Endodermal cell (in vitro differentiated cells): ENCODE measurements at places on chromosomes 3 and 15. TPM values are rescaled to one million over a fixed set of nuclear protein-coding genes. Genes with fewer than 3 reads are reported as not detected.

GRCh38 chr15:96598514-96598913, 268.0 kb downstream of the NR2F2 start:
- no peak for DNase-seq

DNA sequence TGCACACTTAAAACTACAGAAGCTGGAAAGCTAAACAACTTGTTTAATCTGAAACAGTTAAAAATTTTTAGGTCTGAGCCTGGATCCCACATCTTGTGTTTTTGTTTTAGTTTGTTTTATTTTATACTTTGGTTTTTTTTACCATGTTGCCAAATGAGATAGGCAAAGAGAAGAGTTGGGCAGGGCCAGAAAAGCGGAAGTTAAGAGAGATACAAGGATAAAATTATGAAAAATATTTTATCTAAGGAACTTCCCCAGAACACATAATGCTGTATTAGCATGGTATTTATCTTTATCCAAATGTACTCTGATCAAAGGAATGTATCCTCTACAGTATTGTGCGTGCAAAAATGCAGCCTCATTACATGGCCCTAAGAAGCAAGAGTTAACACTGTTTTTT, 50.7 kb downstream of the PROS1 start:
- DNase-seq = no peak

GRCh38 chr3:19485267-19485666, 337.0 kb downstream of the KCNH8 start:
- no peak for DNase-seq

DNA sequence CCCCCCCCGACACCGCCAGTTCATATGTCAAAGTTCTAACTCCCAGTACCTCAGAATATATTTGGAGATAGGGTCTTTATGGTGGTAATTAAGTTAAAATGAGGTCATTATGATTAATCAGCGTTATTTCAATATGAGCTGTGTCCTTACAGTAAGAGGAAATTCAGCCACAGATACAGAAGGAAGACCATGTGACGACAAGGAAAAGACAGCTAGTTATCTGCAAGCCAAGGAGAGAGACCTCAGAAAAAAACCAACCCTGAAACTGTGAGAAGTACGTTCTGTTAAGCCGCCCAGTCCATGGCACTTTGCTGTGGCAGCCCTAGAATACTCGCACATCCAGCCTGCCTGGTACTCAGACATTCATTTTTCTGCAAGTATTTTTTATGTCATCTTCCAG, 62.3 kb upstream of the ARL8B start:
- no peak for DNase-seq

GRCh38 chr15:50418041-50418583, 6.1 kb upstream of the USP8 start:
- no peak for DNase-seq

DNA sequence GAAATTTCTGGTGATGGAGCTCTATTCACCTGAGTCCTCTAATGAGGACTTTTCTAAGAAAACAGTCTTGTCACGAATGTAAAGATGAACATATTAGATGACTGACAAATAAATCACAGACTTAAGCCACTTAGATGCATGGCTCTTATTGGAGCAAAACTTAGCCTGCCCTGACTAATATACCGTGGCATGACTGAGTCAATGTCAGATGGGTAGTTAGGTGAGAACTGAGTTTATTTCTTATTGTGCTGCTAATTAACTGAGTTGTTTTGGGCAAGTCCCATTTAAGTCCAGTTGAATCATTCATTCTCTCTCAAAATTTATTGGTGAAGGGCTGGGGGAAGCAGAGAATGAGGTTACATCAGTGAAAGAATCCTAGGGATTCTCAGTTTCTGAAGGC, 459.8 kb downstream of the MCTP2 start:
- DNase-seq = no peak

DNA sequence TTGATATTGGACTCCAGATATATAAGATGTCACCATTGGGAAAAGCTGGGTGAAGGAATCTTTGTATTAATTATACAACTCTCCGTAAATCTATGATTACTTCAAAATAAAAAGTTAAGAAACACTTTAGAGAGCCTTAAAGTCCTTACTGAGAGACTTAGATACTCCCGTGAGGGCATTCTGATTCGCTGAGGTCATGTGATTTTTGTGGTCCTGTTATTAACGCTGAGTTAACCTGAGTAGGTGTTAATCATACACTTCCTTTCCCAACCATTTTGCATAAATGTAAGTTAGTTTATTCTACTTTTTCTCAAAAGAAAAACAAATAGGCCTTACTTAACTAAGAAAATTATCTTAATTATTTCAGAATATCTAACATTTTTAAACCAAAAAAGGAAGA, 67.1 kb upstream of the LMOD3 start:
- DNase-seq = no peak

DNA sequence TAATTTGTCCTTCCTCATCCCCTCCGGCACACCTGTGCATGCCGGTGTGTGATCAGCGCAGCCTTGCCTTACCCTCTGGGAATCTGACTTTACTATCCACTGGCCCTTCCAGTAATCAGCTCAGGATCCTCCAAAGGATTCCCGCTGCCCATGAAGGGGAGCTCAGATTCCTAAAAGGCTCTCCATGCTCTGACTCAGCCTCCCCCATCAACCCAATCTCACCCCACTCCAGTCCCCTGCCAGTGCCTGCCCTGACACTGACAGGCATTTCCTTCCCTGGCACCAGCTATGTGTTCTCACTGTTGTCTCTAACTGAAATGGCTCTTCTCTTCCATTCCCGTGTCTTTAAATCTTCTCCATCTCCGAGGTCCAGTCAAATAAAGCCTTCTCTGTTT, 7.3 kb upstream of the BCL2A1 start:
- DNase-seq = no peak

DNA sequence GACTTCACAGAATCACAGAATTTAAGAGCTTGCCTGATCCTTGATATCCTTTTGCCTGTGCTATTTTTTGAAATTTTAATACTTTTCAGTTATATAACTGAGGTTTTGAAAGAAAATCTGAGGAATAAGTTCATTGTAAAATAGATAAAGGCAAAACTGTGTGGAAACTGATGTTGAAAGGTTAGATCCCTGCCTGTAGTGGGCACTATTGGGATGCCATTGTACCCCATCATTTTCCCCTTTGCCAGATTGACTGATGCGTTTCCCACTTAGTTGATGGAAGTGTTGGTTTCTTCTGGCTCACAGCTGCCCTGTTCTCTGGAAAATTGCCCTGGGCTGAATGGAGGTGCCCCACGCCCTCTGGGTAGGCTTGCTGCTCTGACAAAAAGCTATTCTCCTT, 387.9 kb downstream of the RBMS3 start:
- DNase-seq = peak; percentile 36

DNA sequence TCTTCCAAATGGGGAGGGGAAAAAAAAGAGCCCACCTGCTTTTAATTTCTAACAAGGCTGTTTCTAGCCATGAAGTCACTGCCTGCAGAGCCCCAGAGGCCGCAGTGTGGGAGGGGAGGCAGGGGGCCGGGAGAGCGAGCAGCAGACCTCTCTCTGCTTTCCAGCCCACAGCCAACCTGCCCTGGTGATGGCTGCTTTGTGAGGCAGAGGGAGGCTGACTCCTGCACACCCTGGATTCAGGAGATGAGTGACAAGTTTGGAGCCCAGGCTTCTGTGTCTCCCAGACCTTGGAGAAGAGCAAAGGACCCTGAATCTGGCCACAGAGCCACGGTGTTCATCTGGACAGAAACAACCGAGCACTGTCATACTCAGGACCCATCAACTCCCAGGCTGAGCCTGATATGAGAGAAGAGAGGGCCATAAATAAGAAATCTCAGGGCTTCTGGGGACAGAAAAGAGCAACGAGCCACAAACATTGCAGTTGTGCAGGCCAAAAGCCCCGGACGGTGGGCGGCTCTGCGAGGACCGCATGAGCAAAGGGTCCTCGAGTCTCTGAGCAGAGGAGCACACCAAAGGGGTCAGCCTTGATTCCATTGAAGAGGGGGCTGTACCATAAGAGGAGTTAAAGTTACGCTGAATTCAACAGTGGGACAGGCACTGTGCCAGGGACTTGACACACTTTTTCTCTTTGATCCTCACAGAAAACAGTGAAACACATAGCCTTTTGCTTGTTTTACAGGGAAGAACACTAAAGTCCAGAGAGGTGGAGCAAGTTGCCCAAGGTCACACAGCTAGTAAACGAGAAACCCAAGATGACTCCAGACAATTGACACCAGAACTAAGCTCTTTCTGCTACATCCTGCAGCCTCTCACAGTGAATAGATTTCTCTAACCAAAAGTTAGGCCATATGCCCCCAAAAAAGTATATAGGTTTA, 97.2 kb downstream of the SEMA5B start:
- no peak for DNase-seq

GRCh38 chr3:32865383-32865782, 47.6 kb downstream of the TRIM71 start:
- no peak for DNase-seq

DNA sequence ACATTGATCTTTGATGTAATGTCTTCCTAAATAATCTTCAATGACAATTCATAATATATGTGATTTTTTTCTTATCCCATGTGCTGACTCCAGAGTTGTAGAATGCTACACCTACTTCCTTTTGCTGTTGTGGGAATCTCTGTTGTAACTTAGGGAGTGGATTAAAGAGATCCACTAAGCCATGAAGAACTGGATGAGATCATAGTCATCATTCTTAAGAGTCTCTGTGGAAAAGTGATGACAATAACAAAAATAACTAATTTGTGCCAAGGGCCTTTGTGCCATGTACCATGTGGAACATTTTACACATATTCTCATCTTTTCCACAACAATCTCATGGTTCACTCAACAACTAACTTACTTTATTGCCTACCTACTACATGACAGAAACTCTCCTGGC, 162.9 kb upstream of the PDZRN3 start:
- DNase-seq = no peak

GRCh38 chr3:11539677-11540076, 104.0 kb downstream of the VGLL4 start:
- peak; percentile 72 for DNase-seq

DNA sequence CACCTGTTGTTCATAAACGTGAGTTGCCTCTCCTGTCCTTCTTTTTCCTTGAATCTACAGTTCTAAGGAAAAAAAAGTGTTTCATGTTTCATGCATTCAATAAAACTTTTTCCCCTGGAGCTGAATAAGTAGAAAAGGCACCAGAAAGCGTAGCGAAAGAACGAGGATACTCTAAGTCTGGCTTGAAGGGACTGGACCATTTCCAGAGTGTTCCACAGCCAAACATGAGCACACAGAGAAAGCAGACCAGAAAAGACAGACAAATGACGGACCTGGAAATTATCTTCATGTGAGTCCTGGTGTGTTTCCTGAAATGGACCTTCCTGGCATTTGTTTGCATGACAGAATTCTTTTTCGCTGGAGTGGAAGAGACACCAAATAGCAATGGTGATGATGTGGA, 204.7 kb downstream of the SV2B start:
- no peak for DNase-seq

GRCh38 chr3:167493244-167493643, 19.4 kb upstream of the SERPINI2 start:
- peak; percentile 82 for DNase-seq

DNA sequence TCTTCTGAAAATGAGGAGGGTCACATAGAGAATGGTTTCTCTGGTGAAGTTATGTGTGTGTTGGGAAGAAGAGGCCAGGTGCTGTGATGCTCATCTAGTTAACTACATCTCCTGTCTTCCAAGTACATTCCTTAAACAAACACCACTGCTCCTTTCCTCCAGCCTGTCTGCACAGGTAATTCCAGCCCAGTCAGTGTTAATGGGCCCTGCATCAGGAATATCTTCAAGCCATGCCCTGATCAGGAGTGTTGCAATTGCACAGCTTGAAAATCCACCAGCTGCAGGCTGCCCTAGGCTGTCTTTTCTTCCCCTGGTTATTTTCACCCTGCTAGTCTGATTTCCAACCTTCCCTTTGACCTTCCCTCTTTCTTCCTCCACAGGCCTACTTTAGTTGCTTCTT, 41.9 kb upstream of the LMOD3 start:
- peak; percentile 20 for DNase-seq

- no peak for DNase-seq
Observed at GRCh38 chr3:139124197-139124596, 79.5 kb upstream of the PRR23C start.

- DNase-seq = no peak
Observed at GRCh38 chr3:5093731-5094130, 28.4 kb upstream of the ARL8B start.

DNA sequence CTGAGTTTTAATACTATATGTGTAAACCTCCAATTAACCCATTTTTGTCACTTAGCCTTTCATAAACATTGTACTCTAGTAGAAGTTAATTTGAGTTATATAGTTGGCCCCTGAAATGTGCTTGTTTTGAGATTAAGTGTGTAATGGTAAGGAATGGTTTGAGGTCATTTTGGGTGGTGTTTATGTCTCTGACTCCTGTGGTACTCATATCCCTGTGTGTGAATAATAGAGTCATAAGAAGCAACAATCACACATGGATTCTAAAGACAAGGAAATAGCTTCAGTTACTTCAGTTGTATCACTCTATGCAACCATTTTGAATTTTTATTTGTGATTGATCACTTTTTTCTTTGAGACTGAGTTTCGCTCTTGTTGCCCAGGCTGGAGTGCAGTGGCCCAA, 408.5 kb downstream of the MFSD1 start:
- no peak for DNase-seq

- no peak for DNase-seq
Observed at GRCh38 chr3:41138146-41138545, 61.2 kb upstream of the CTNNB1 start.

- DNase-seq = no peak
Observed at GRCh38 chr3:76643623-76644304, 396.1 kb upstream of the ROBO2 start.

DNA sequence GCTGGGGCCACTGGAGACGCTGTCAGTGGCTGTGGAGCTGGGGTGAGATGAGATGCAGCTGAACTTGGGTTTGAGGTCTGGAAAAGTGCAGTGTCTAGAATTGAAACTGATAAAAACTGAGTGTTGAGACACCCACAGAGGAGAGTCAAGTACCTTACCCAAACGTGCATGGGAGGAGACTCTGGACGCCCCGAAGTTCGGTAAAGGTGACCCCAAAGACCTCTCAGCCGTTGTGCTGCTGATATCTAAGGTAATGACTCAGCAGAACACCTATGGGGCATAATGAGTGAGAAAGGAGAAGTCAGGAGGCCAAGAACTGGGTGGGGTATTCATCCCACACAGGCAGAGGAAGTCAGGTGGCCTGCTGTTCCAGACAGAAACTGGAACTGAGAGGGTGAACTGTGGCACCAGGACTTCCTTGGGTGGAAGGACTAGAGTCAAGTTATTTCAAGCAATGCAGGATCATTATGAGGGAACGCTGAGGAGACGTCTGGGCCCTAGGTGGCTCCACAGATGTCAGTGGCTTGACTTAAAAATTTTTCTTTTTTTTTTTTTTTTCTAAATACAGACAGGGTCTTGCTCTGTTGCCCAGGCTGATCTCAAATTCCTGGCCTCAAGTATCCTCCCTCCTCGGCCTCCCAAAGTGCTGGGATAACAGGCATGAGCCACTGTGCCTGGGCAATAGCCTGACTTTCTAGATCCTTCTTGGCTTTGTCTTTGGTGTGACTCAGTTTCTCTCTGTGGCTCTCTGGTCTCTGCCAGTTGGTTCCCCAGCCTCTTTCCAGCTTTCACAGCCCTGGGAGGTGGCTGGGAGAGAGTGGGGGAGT, 67.6 kb upstream of the GCNT3 start:
- DNase-seq = no peak

STAB1 gene
- 0.24 to 0.42 TPM (median 0.29 TPM) in 3 replicates for total RNA-seq

CAPN3 gene
- total RNA-seq = 0.63 to 0.80 TPM (median 0.77 TPM) in 3 replicates

CPN2 gene
- not detected in 3 replicates for total RNA-seq

ARHGAP11A gene
- 61.0 and 78.4 TPM in 2 replicates for total RNA-seq

CILP gene
- 0.07 TPM in 1 of 3 replicates, not detected in the others for total RNA-seq

AHSG gene
- not detected in 2 replicates for total RNA-seq

CA12 gene
- total RNA-seq = 1.2 to 4.3 TPM (median 1.8 TPM) in 3 replicates

CKMT1B gene
- total RNA-seq = 0.58 to 0.73 TPM in 2 of 3 replicates, not detected in the other

GP9 gene
- total RNA-seq = not detected in 2 replicates

MORC1 gene
- total RNA-seq = not detected in 2 replicates

CADM2 gene
- 28.1 to 31.1 TPM (median 29.8 TPM) in 3 replicates for total RNA-seq

THSD4 gene
- total RNA-seq = 5.4 and 5.7 TPM in 2 replicates
